Bronchial smooth muscle cell (primary cell): ENCODE measurements at places on chromosomes 2 and 18. TPM values are rescaled to one million over a fixed set of nuclear protein-coding genes. Genes with fewer than 3 reads are reported as not detected.

ERICH2 gene
- total RNA-seq, result 1.2 TPM in 1 of 2 replicates, not detected in the other

SIGLEC15 gene
- total RNA-seq, result 1.2 and 3.2 TPM in 2 replicates

CPS1 gene
- total RNA-seq, result 9.1 and 34.6 TPM in 2 replicates

IL1A gene
- 0.09 and 0.32 TPM in 2 replicates for total RNA-seq

SLC38A11 gene
- total RNA-seq, result 0.09 and 0.47 TPM in 2 replicates

UGT1A4 gene
- under 0.01 TPM in 1 of 2 replicates, not detected in the other for total RNA-seq

CAPN10 gene
- total RNA-seq, result 18.8 and 19.5 TPM in 2 replicates

POTEJ gene
- not detected in 2 replicates for total RNA-seq

CHMP1B gene
- 59.6 and 61.3 TPM in 2 replicates for total RNA-seq

CHRNA1 gene
- not detected in 2 replicates for total RNA-seq

IMPACT gene
- 26.6 and 27.0 TPM in 2 replicates for total RNA-seq

IL36A gene
- total RNA-seq, result not detected in 2 replicates

IL18RAP gene
- not detected in 2 replicates for total RNA-seq

TUBB8B gene
- total RNA-seq, result not detected in 2 replicates

CYP26B1 gene
- 0.52 TPM in 1 of 2 replicates, not detected in the other for total RNA-seq

ICA1L gene
- total RNA-seq, result 2.2 and 2.6 TPM in 2 replicates

G6PC2 gene
- total RNA-seq, result not detected in 2 replicates

HOXD3 gene
- total RNA-seq, result not detected in 2 replicates

MC4R gene
- not detected in 2 replicates for total RNA-seq

IL36RN gene
- not detected in 2 replicates for total RNA-seq

CPLX4 gene
- not detected in 2 replicates for total RNA-seq

ACTG2 gene
- total RNA-seq, result 0.60 and 0.95 TPM in 2 replicates

DLGAP1 gene
- 0.32 and 0.34 TPM in 2 replicates for total RNA-seq

STON1 gene
- total RNA-seq, result 6.7 and 12.8 TPM in 2 replicates

MAB21L4 gene
- total RNA-seq, result not detected in 2 replicates

EIF2AK3 gene
- 22.9 and 24.5 TPM in 2 replicates for total RNA-seq

TDRD15 gene
- total RNA-seq, result not detected in 2 replicates

FSHR gene
- total RNA-seq, result under 0.01 TPM in 1 of 2 replicates, not detected in the other

CAPN14 gene
- total RNA-seq, result 0.16 and 0.17 TPM in 2 replicates

ZNF385B gene
- under 0.01 TPM in 1 of 2 replicates, not detected in the other for total RNA-seq

FECH gene
- total RNA-seq, result 26.2 and 29.7 TPM in 2 replicates

ERFE gene
- 0.32 and 1.3 TPM in 2 replicates for total RNA-seq

SPOPL gene
- 5.2 and 7.6 TPM in 2 replicates for total RNA-seq

SPC25 gene
- total RNA-seq, result 1.1 and 1.4 TPM in 2 replicates

UCN gene
- 0.16 and 0.26 TPM in 2 replicates for total RNA-seq

CD8B2 gene
- total RNA-seq, result not detected in 2 replicates

MDH1B gene
- 3.2 TPM in 2 replicates for total RNA-seq

ZNF638 gene
- total RNA-seq, result 105 and 129 TPM in 2 replicates

ATP6V1C2 gene
- not detected in 2 replicates for total RNA-seq

MATN3 gene
- total RNA-seq, result 0.77 and 1.6 TPM in 2 replicates

TMEM17 gene
- total RNA-seq, result 1.9 and 2.5 TPM in 2 replicates

EIF4E2 gene
- 142 and 199 TPM in 2 replicates for total RNA-seq

EVX2 gene
- not detected in 2 replicates for total RNA-seq

SLC16A14 gene
- total RNA-seq, result 1.7 and 6.1 TPM in 2 replicates

TIMM21 gene
- 23.2 and 25.6 TPM in 2 replicates for total RNA-seq

SERPINB5 gene
- 0.16 and 0.34 TPM in 2 replicates for total RNA-seq

UPP2 gene
- 0.09 TPM in 1 of 2 replicates, not detected in the other for total RNA-seq
